ENCODE measurements at places on chromosomes 6 and 20. TPM values are rescaled to one million over a fixed set of nuclear protein-coding genes. Genes with fewer than 3 reads are reported as not detected.

GRCh38 chr6:39684790-39685488, 40.3 kb downstream of the KIF6 start:
- no peak overlapping the region for H3K27ac ChIP-seq
- no peak for DNase-seq
- H3K4me1 ChIP-seq, result no peaks in the 10 kb centered on the region
- no peak overlapping the region for H3K4me3 ChIP-seq
- no peaks in the 10 kb centered on the region for H3K27me3 ChIP-seq

DNA sequence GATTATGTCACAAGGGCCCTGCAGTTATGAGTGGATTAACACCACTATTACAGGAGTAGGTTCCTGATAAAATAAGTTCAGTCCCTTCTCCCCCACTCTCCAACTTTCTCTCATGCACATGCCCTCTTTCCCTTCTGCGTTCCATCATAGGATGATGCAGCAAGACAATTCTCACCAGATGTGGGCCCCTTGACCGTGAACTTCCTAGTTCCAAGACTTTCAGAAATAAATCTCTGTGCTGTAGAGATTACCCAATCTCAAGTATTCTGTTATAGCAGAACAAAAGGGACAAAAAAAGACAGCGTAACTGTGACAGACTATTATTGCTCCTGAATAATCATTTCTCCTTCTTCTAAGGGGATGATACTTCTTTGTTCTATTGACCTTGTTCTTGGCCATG, 33.8 kb upstream of the TMEM244 start:
- no peak for DNase-seq
- no peaks in the 10 kb centered on the region for H3K4me1 ChIP-seq
- H3K27ac ChIP-seq, result no peak overlapping the region
- H3K4me3 ChIP-seq, result no peak overlapping the region
- H3K27me3 ChIP-seq, result no peaks in the 10 kb centered on the region
- no peaks in the 10 kb centered on the region for H3K36me3 ChIP-seq

Gene NFKBIE
- total RNA-seq, result 4.9 TPM

- no peaks in the 10 kb centered on the region for H3K27me3 ChIP-seq
- no peak overlapping the region for H3K27ac ChIP-seq
- no peak for DNase-seq
- no peaks in the 10 kb centered on the region for H3K36me3 ChIP-seq
- peaks cover 3% of the 10 kb centered on the region for H3K4me1 ChIP-seq
- H3K4me3 ChIP-seq, result no peak overlapping the region
Measured at GRCh38 chr6:80251321-80251720, 144.8 kb downstream of the BCKDHB start.

DNA sequence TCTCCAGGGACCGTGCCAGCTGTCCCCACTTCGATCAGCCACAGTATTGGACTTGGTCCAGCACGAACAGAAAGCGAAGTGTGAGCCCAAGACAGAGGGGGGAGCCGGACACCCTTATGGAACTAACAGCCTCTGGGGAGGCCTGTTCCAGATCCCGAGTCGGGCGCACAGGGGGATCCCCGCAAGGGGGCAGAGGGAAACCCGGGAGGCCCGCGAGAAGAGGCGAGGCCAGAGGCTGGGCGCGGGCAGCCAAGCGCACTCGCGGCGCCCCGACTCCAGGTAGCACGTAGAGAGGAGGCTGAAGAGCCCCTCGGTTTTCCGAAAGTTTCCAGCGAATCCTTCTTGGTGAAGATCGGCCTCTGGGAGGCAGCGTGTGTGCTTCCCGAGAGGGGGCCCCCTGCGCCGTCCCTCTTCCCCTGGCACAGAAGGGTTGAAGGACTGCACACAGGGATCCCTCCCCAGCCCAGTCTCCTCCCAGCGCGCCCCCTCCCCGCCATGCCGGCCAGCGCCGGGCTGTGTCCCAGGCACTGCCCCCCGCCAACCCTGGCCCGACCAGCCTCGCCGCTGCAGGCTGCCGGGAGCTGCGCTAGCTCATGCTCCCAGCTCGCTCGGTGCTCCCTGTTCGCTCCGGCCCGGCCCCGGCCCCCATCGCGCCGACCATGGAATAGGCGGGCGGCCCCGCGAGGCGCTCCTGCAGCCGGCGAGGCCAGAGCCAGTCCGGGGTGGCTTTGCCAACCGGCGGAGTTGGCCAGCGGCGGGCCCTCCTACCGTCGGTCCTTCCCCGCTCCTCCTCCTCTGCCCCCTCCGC, 577 bp upstream of the SLC24A3 start:
- DNase-seq, result peak; percentile 41
- no peaks in the 10 kb centered on the region for H3K27me3 ChIP-seq
- no peaks in the 10 kb centered on the region for H3K36me3 ChIP-seq
- peaks cover 13% of the 10 kb centered on the region for H3K4me1 ChIP-seq
- peak overlapping the region; percentile 46 for H3K4me3 ChIP-seq

Gene ROS1
- not detected for total RNA-seq

- H3K4me1 ChIP-seq, result no peaks in the 10 kb centered on the region
- H3K27ac ChIP-seq, result no peak overlapping the region
- no peaks in the 10 kb centered on the region for H3K36me3 ChIP-seq
- H3K4me3 ChIP-seq, result no peak overlapping the region
Measured at GRCh38 chr6:46948699-46949098, 27.0 kb upstream of the ADGRF5 start.

- H3K4me1 ChIP-seq, result peaks cover 13% of the 10 kb centered on the region
- no peaks in the 10 kb centered on the region for H3K27me3 ChIP-seq
- no peak overlapping the region for H3K27ac ChIP-seq
- H3K36me3 ChIP-seq, result no peaks in the 10 kb centered on the region
Measured at GRCh38 chr6:88867841-88868731, 95.3 kb downstream of the RNGTT start.

GRCh38 chr20:49631061-49631716, 63.3 kb upstream of the PTGIS start:
- H3K4me3 ChIP-seq, result no peak overlapping the region
- peak overlapping the region; percentile 13 for H3K27ac ChIP-seq
- peaks cover 11% of the 10 kb centered on the region for H3K36me3 ChIP-seq
- no peak for DNase-seq

Data from liver (tissue), 10 donors.